ENCODE measurements at places on chromosomes 1 and 21.

GRCh38 chr1:119791377-119791776 lies 19.9 kb downstream of the REG4 start:
- no peak for DNase-seq

- DNase-seq = no peak
Observed at GRCh38 chr1:226990133-226990716, 50.1 kb downstream of the COQ8A start.

- peak; percentile 59 for DNase-seq
Observed at GRCh38 chr21:33441489-33442477, 38.0 kb downstream of the TMEM50B start.

GRCh38 chr1:105686874-105687690 lies 1369.4 kb upstream of the PRMT6 start:
- DNase-seq = no peak

DNA sequence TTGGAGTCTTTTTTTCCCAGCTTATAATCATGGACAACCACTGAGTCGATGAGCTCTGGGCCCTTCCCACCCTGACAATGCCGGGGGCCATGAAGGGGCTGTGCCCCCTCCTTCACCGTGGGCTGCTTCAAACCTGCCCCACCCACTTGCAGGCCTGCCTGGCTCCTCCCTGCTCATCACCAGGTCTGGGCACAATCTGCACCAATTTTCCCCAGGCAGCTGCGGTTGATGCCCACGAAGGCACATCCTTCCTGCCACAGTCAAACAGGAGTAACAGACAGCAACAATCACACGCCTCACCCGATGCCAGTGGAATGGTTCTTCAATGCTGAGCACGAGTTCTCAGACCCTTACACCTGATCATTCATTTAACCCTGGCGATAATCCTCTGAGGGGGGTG lies 18.9 kb downstream of the PGLYRP3 start:
- no peak for DNase-seq

- no peak for DNase-seq
Observed at GRCh38 chr1:115377411-115377810, 39.4 kb upstream of the NGF start.
